ENCODE measurements at places on chromosomes 1 and 21.

DNA sequence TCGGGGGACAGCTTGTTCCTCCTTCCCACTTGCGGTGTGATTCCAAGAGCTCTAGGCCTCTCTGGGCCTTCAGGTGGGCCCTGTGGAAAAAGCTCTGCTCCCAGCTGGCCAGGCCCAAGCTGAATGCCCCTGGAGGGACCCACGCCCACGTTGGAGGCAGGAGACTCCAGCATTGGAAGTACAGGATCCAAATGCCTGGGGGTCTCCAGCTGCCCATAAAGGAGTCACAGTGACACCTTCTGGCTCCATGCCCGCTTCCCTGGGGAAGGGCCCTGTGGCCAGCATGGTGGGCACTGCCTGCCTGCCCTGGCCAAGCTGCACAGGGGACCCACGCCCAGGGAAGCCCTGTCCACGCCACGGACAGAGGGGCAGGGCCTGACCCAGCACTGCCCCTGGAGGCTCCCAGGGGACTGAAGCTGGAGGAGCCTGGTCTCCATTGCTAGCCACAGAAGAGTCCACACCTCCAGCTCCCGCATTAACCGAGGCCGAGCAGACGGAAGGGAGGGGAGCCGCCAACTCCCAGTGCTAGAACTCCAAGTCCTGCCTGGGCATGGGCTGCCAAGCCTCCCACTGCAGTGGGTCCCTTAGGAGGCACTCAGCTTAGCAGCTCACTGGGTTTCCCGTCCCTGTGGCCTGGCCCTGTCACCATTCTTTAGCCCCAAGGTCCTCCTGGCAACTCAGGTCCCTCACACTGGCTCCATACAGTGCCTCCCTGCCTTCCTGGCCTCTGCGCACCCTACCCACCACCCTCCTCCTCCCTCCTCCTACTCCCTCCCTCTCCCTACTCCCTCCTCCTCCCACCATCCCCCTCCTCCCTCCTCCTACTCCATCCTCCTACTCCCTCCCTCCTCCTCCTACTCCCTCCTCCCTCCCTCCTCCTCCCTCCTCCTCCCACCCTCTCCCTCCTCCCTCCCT, 41.9 kb downstream of the WNT9A start:
- no peak for DNase-seq

DNA sequence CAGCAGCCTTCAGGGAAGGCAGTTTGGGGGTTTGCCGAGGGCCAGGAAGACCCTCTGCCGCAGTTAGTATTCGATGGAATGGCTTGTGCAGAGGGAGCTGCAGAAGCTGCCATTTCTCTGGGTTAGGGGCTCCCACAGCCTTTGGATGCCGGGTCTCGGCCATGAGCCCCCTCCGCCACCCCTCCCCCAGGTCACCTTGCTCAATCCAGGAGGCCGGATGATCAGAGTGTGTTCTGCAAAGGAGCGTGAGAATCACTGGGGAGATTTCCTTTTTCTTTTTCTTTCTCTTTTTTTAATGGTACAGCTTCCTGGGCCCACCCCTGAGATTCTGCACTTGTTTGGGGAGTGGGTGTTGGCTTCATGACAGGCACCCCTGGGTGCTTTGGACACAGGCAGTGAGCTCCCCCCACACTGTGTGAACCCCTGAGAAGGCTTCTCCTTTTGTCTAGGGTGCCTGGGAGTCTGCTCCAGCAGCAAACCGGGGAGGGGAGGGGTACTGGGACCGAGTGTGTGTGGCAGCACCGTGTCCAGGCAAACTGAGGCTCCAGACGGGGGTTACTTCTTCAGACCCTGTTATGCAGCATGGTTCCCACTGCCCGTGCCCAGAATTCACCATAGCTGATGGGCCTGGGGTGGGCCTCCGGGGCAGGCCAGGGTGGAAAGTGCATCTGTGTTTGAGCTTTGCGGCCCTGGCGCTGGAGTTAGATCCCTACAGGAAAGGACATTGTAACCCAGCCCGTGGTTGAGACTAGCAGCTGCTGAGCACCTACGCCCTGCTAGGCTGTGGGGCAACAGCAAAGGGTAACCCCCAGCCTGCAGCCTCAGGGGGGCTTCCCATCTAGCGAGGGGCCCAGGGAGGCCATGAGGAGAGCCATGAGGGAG, 18.5 kb downstream of the TNFRSF1B start:
- no peak for DNase-seq

GRCh38 chr1:44723496-44724295, 7.3 kb downstream of the RNU5D-1 start:
- no peak for DNase-seq

GRCh38 chr1:90509225-90510048, 207.7 kb downstream of the BARHL2 start:
- DNase-seq: no peak

GRCh38 chr1:184150776-184151531, 99.4 kb downstream of the TSEN15 start:
- DNase-seq: no peak

- DNase-seq: no peak
These were observed 24.4 kb downstream of the SLC66A1 start for GRCh38 chr1:19336543-19336942.

DNA sequence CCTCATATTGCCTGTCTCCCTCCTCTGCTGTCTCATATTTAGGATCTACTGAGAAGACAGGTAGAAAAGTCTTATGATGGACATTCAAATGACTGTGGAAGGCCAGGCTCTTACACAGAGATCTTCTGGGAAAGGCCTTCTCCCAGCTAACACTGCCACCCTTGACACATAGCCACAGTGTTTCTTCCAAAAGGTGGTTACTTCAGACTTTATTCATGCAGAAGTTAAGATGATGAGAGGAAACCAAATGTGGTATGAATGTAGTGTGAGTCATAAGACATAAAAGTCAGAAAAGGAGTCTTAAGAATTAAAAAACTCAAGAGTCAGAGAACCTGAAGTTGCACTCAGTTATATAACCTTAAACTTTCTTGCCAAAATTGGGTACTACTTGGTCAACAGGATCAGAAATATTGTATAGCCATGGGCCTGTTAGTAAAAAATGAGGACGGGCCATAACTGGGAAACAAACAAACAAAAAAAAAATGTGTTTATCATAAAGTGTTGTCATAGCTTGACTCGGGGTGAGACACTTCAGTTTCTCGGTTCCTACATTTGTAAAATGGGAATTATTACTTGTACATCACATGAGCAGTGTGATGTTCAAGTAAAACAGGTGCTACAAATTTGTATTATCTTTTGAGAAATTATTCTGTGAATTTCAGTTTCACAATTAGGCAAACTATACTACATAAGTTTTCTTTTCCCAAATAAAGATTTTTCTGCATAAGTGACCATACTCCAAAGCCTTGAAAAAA, 1.2 kb upstream of the DENND1B start:
- no peak for DNase-seq

DNA sequence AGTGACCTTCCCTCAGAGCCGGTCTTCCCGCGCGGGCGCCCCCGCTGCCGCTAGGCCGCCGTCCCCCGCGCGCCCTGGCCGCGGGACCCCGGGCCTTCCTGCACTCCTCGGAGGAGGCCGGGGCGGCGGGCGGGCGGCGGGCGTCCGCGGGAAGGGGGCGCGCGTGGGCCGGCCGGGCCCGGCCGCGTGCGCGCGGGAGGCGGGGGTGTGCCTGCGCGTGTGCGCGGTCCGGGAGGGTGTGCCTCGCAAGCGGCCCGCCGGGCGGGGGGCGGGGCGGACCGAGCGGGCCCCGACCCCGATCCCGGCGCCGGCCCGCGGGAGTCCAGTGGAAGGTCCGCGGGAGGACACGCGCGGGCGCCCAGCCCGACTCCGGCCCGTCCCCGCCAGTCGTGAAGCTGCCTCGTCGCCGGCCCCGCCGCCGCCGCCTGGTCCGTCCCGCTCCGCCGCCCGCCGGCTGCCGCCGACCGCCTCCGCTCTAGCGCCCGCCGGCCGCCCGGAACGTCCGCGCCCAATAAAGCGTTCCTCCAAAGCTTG, 438 bp downstream of the MRPS6 start:
- no peak for DNase-seq

DNA sequence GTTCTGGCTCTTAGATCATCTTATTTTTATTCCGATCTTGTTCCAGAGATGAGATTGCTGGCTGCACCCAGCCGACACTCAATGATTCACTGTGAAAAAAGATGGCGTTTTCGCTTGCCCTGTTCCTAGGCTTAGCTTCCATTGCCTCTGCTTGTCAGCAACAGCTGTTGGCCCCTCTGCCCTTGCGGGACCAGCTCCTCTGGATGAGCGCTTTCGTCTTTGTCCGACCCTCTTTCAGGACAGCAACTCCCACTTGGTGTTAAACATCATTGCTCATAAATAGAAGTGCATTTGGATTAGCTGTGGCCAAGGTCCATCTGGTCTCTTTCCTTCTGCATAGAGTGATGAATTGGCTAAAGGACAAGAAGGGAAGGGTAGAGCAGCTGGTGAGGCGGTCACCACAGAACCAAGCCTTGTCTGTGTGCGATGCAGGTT, 43.5 kb upstream of the SCCPDH start:
- DNase-seq: no peak

- peak; percentile 5 for DNase-seq
These were observed 1.1 kb downstream of the ZSWIM5 start for GRCh38 chr1:45205011-45205909.

GRCh38 chr1:207454046-207454964, at the start of gene CR2:
Gene CR2 (plus strand): TSS chr1:207454328. CDS start chr1:207454419, 91 bp downstream.
- no peak for DNase-seq

DNA sequence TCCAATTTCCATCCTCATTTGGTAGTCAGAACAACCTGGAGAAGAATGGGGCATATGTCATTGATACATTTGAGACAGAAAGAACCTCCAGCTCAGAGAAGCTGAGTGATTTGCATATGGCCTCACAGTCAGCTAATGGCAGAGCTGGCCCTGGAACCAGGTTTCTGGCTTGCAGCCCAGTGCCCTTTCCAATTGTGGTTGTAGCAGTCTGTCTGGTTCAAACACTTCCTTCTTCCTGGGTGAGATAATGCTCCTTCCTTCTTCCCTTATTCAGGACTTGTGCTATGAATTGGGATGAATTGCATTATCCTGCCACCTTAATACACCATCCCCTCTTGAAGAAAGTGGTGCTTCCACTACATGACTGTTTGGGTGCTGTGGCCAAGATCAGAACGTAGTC, 24.2 kb downstream of the SLC5A9 start:
- no peak for DNase-seq

DNA sequence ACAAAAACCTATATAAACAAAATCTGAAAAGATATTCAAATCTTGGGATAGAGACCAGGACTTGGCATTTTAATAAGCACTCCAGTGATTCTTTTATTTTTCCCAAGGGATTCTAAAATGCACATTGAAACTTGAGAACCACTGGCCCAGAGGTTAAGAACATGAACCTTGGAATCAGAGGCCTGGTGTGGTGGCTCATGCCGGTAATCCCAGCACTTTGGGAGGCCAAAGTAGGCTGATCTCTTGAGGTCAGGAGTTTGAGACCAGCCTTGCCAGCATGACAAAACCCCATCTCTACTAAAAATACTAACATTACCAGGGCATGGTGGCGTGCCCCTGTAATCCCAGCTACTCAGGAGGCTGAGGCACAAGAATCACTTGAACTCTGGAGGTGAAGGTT, 12.9 kb upstream of the CEP85 start:
- no peak for DNase-seq

- DNase-seq: no peak
These were observed 178.6 kb downstream of the GPR52 start for GRCh38 chr1:174626031-174627025.

DNA sequence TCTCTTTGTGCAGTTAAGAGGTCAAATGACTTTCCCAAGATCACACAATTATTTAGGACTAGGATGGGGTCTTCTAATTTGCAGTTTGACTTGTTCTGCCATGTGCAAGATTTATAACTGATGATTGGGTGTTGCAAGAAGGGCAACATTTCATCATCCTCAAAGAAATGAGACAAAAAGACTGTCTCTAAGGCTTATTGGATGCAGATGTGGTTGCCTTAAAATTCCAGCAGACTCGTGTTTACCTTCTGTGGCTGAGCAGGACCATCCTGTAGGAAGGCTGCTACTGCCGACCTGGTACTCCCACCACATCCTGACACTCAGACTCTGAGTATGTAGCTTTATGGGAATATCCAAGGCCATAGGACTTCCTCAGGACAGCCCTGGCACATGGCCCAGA, 99.9 kb upstream of the SGIP1 start:
- DNase-seq: no peak

DNA sequence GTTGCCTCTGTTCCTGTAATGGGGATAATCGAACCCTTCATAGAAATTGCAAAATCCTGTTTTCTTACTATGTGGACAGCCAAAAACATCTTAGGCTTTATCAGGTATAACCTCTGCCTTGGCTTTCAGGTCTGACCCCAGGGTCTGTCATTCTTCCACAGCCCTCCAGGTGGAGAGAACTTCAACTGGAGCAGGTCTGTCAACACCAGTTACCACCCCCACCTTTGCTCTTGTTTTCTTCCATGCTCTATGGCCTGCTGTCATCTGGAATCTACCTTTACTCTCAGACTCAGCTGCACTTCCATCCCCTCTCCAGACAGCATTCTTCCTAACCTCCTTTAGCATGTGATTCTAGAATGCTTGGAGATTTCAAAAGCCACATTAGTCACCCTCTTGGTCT, 10.4 kb upstream of the GJA9 start:
- no peak for DNase-seq

GRCh38 chr1:99674115-99675064, 28.5 kb downstream of the PALMD start:
- DNase-seq: no peak

- DNase-seq: no peak
These were observed 412.8 kb upstream of the LYPLAL1 start for GRCh38 chr1:218760601-218761570.

- no peak for DNase-seq
These were observed 93.9 kb downstream of the GLIS1 start for GRCh38 chr1:53644909-53645689.

DNA sequence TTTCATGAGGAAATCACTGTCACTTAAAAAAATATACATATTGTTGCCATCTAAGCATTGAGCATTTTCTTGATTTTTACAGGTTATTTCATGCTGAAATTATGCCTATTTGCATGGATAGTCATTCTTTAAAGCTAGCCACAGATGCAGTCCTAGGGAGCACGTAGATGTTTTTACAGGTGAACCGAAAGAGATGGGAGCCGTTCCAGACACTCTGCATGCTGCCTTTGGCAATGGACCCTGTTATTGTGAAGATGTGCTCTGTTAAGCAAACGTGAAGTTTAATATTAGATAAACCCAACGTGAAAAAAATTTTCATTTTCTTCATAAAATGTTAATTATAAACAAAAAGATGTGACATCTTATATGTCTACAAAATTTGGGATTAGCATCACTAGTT, 7.1 kb downstream of the PROX1 start:
- DNase-seq: no peak

All from cortex of kidney (tissue), 1 donor.